ENCODE measurements at places on chromosomes 6 and 20.
A peak's percentile ranks its signal among the peaks of the same experiment; 100 is the strongest.

DNA sequence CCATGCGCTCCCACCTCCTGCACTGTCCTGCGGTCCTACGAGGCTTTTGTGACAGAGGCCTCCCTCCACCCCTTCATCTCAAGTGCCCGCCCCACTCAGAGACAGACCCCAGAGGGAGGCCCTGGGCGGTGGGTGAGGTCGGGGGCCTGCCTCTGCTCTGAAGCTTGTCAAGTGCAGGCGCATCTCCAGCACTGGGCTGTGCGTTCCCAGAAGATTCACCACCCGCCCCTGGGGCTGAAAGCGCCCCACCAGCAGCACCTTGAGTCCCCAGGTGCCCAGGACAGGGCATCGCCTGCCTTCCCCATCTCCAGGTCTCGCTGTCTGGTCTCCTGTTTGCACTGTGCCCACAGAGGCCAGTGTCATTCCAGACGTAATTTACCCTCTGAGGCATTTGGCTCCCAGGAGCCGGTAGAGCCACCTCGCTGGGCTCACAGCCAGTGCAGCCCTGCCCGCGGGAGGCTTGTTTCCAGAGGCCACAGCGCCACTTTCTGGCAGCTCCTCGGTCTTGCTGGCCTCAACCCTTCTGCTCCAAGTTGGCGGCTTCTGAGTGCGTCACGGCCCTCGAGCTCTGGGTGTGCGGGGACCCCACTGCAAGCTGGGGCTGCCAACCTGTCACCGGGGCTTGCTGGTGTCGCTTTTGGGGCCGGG is 191.1 kb downstream of the TAF4 start:
- peak; percentile 34 for DNase-seq

- DNase-seq = peak; percentile 91
Observed at GRCh38 chr20:53656293-53657202, 62.9 kb upstream of the ZNF217 start.

DNA sequence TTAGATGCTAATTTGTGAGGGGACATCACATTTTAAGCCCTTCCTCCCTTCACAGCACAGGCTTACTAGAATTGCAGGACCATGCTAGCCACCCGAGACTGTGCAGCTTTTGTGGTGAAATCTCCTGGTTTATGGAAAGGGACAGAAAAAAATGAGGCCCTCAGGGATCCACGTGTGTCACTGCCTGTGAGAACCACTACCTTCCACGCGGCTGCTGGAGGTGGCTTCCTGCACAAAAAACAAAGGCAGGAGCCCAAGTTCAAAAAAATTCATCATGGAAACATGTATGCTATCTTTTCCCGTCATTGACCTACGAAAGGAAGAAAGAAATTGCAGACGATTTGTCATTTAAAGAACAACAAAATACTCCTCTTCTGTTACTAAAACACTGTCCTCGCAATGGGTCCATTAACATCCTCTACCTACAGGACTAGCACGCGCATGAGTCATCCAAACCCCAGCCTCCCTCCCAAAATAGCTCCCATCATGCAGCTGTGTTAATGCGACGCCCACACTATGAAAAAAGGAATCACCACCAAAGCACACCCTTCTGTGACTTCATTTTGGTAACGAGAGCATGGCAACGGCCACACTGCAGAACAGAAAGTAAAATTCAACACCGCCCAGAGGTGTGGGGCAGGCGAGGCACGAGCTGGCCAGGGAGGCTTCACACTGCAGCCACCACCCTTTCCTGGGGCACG is 45.7 kb downstream of the RAMACL start:
- no peak for DNase-seq

DNA sequence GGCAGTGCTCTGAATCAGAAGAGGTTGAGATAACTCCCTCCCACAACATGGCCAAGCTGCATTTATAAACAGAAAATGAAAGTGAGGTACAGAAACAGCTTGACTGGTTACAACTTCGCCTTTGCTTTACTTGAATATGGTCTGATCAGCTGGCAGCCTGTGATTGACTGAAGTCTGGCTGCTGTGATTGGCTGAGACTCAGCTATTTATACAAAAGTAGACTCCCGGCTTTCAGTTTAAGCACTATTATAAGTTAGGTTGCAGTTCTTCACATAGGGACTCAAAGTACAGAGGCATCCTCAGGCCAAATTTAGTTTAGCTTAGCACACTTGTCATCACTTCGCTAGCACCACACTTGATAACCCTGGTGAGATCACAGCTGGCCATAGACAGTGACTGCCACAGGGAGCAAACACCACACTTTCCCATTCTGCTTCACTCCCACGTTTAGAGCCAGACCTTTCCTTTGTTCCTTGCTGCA is 362.6 kb downstream of the EPM2A start:
- DNase-seq = peak; percentile 10

- no peak for DNase-seq
Observed at GRCh38 chr20:62602550-62602949, 39.8 kb upstream of the SLCO4A1 start.

DNA sequence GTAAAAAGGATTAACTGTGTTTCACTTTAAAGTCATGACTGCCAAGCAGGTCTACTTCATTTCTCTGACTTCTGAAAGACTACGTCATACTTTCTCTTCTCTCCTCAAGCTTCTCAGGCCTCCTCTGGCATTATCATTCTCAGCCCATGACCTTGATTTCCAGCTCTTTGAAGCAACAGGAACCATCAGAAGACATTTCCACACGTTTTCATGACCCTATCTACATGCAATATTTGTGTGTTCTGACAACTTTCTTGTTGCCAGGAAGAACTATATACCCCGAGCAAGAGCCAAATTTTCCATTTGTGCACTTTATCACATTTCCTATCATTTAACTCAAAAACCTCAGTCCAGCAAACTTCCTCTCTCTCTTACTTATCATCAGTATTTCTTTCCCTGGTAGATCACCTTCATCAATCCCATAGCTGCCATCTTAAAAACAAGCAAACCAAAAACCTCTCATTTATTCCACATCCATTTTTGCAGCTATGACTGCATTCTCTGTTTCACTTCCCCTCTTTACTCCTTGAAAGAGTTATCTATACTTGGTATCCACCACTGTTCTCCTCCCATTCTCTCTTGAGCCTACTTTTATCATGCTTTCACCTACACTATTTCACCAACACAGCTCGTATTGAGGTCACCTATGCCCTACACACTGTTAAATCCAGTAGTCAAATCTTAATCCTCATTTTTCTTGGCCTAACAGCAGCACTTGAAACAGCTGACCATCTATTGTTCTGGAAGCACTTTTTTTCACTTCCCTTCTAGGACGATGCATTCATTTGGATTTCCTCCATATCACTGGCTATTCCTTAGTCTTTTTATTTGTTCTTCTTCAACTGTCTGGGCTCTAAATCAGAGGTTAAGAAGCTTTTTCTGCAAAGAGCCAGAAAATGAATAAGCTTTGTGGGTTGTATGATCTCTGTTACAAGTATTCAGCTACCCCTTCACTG is 47.1 kb downstream of the STX7 start:
- DNase-seq = no peak

- no peak for DNase-seq
Observed at GRCh38 chr20:57736738-57737347, 27.0 kb upstream of the PMEPA1 start.

DNA sequence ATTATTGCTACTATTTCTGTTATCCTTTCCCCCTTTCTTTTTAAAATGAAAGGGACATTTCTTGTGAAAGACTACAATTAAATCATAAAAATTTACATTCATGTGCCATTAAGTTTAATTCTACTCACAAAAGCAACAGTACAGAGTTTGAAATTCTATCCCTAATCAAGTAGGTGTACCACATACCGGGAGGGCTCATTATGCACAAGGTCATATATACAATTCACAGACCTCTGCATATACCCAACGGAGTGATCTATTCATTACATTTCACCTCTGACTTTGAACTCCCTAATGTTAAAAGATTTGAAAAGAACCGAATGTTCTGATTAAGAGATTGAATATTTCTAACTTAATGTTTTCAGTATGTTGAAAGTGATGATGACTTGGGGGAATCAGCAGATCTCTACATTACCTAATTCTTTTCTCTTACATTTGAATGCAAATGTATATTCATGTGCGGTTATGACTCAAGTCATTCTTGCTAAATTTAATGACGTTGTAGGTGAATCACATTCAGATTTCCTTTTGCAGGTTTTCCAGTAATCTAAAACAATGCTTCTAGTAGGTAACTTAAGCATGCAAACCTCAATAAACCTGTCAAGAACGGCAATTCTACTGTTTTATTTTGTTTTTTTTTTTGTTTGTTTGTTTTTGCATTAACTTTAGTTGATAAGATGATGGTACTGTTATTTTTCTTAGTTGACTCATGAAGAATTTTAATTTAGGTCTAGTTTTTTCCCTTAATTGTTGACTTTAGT is 7.3 kb downstream of the EYA4 start:
- DNase-seq = peak; percentile 54

DNA sequence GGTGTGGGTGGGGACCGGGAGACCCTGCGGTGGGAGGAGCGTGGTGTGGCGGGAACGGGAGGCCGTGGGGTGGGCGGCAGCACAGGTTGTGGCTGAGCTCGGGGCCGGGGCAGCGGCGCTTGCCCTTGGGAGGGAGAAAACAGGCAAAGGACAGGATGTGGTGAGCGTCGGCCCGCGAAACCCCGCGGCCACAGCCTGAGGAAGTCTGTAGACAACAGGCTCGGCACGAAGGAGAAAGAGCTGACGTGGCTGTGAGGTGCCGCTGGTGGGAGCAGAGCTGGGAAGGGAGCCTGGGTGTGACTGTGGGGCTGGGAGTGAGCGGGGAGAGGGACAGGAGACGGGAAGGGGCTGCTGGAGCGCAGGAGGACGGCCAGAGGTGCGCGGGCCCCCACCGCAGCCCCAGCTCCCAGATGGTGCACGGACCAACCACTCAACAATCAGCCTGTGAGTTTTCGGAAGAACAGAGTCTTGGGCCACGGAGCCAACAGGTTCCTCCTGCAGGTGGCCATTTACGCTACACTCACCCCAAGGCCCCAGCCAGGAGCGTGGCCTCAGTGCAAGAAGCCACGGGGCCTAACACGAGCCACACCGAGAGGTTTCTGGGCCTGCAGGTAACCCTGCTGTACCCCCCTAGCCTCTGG is 202.8 kb downstream of the DLL1 start:
- DNase-seq = no peak

DNA sequence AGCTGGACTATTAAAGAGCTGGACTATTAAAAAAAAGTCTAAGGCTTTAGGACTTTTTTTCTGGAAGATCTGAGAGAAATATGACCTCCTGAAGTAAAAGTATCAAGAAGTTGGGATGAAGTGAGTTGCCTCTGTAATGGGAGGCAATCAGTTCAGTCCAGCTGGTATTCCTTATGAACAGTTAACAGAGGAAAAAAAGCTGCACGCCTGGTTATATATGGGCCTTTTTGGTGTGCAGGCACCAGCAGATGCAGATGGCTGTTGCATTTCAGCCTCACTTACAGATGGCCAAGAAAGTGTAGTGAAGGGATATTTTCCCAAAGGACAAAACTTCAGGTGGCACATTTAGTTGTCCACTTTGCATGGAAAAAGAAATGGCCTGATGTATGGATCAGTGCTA is 70.3 kb upstream of the ELOVL5 start:
- DNase-seq = no peak

- DNase-seq = no peak
Observed at GRCh38 chr20:50885781-50886180, 45.5 kb downstream of the ADNP start.

- DNase-seq = peak; percentile 63
Observed at GRCh38 chr6:44001318-44002066, 125.8 kb downstream of the MRPL14 start.

DNA sequence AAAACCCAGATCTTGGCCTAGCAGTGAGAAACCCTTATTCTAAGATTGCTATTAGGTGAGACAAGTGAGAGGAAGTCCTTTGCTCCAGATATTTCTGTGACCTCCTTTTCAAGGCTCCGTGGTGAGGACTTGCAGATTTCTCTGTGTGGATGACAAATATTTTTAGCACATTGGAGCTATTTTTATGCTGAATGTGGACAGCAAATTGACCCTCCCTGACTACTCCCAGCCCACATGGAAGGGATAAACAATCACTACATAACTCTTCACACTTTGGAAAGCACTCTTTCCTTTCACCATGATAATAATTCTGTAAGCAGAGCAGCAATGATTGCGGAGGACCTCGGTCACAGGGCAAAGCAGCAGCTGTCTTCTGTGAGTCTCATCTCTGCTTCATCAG is 88.0 kb upstream of the ADGRF1 start:
- no peak for DNase-seq

DNA sequence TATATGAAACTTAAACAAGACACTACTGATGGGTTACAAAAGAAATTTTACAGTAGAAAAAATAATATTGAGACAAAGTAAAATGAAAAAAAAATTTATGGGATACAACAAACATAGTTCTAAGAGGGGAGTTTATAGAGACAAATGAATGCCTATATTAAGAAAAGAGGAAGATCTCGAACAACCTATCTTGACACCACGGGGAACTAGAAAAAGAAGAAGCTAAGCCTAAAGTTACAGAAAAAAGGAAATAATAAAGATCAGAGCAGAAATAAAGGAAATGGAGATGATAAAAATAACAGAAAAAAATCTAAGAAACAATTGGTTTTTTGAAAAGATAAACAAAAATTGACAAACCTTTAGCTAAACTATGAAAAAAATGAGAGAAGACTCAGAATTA is 9.1 kb upstream of the ECHDC1 start:
- DNase-seq = no peak

DNA sequence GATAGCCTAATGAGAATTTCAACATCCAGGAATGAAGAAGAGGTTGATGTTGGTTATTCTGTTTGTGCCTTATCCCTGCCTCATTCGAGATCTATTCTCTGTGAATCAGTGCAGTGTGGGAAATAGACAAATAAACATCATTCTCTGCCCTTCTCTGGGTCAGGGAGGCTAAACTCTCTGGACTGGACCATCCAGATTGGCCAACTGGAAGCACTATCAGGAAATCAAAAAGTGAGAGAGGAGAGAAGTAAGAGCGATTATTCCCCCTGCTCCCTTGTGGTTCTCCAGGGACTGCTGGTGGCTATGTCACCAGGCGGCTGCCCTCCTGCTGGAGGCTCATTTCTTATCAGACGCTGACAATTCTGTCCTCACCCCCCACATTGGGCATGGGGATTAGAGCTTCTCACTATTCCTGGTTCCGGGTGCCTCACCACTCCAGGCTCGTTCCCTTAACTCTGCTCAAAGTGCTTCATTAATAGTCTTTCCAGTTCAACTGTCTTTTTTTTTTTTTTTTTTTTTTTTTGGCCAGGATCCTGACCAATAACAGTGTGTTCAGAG is 201.7 kb upstream of the RREB1 start:
- no peak for DNase-seq

DNA sequence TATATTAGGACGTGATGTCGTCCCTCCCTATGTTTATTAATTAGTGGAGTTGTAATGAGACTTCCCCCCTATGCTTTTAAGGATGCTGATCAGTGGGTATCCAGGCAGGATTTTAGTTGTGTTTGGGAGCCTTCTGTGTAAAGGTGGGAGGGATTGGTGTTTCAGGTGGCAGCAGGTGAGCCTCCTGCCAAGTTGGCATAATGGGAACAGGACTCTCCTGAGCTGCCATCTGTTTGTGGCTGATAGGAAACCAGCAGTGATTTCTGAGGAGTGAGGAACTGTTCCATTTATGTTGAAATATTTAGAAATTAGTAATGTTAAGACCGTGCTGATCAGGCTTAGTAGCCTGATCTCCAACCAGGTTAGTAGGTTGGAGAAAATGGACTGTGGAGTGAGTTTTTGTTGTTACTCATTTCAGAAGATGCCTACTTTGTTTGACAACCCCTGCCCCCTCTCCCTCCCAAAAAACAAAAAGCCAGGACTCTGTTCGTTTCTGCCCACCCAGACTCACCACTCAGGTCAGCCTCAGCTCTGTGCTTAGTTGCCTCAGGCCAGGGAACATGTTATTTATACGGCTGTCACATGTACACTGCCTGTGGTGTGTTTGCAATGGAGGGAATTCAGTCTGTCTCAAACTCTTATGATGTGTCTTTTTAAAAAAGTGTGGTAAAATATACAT is 55.4 kb upstream of the TULP4 start:
- no peak for DNase-seq
